ENCODE measurements at places on chromosomes 3 and 15.

- H3K27me3 ChIP-seq: no peaks in the 10 kb centered on the region
- no peaks in the 10 kb centered on the region for H3K4me1 ChIP-seq
- DNase-seq: no peak
- H3K36me3 ChIP-seq: peaks cover 7% of the 10 kb centered on the region
Measured at GRCh38 chr15:50365971-50366370, 11.0 kb upstream of the GABPB1 start.

DNA sequence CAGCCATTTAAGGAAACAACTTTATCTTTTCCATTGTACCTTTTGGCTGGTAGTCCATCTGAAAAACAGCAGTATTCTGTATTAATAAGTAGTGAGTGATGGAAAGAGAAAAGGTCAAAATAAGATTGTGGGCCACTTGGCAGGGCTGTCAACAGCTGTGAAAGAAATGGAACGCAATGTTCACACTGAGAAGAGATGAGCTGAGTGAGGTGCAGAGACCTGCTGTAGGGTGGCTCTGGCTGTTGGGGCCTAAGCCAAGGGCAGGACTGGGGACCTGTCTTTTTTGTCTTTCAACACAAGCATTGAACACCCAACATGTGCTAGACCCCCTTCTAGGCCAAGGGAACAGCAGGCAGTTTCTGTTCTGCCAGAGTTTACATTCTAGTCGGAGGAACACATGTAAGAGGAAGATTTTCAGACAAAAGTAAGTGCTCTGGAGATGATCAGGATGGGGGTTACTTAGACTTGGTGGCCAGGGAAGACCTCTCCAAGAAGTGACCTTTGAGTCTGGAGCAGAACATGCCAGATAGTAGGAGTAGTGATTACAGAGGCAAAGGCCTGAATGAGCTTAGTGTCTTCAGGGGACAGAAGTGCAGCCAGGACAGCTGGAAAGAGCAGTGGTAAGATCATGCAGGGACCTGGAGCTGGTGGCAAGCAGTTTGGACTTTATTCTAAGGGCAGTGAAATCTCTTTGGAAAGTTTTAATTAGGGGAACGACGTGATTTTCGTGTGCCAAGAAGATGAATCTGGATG is 29.6 kb downstream of the TSEN2 start:
- no peak for DNase-seq
- peaks cover 8% of the 10 kb centered on the region for H3K4me1 ChIP-seq
- H3K27ac ChIP-seq: no peak overlapping the region
- no peaks in the 10 kb centered on the region for H3K27me3 ChIP-seq

DNA sequence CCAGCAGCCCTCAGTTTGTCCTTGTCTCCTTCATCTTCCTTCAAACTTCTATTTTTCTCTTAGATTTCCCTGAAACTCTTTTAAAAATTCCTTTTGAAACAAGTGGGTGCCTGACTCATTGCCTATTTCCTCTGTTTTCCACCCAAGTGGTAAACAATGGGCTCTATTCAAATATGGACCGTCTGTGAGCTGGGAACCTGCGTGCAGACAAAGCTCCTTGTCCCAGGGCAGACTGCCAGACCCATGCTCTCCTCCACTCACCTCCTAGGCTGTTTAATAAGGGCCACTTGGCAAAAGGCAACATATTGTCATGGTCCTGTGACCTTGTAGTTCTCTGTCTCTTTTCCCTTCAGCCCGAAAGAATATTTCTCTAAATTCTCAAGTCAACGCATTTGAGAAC is 332.7 kb upstream of the THBS1 start:
- H3K36me3 ChIP-seq: no peaks in the 10 kb centered on the region
- no peak overlapping the region for H3K27ac ChIP-seq
- DNase-seq: no peak
- H3K4me1 ChIP-seq: no peaks in the 10 kb centered on the region
- no peak overlapping the region for H3K4me3 ChIP-seq

GRCh38 chr3:27097182-27097581 is 272.0 kb downstream of the NEK10 start:
- no peaks in the 10 kb centered on the region for H3K4me1 ChIP-seq
- DNase-seq: no peak
- H3K27ac ChIP-seq: no peak overlapping the region
- H3K27me3 ChIP-seq: no peaks in the 10 kb centered on the region
- no peak overlapping the region for H3K4me3 ChIP-seq

DNA sequence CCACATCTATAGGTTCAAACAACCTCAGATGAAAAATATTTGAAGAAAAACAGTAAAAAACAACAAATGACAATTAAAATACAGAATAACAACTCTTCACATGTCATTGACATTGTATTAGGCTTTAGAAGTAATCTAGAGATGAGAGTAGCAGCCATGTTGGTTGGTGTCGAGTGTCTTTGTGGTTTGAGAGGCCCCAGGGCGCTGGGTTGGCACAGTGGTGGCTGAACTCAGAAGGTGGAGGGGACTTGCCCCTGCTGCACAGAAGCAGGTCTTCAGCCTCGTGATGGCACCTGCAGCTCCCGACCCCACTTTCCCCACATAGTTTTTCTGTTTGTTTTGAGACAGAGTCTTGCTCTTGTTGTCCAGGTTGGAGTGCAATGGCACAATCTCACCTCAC is 187.2 kb downstream of the OSBPL10 start:
- DNase-seq: no peak
- H3K4me3 ChIP-seq: no peak overlapping the region
- H3K36me3 ChIP-seq: no peaks in the 10 kb centered on the region
- H3K27ac ChIP-seq: no peak overlapping the region

GRCh38 chr3:114122027-114122709 is 56.7 kb downstream of the DRD3 start:
- H3K27me3 ChIP-seq: no peaks in the 10 kb centered on the region
- DNase-seq: no peak
- no peaks in the 10 kb centered on the region for H3K4me1 ChIP-seq
- H3K36me3 ChIP-seq: no peaks in the 10 kb centered on the region
- no peak overlapping the region for H3K4me3 ChIP-seq
- peak overlapping the region; percentile 33 for H3K27ac ChIP-seq

DNA sequence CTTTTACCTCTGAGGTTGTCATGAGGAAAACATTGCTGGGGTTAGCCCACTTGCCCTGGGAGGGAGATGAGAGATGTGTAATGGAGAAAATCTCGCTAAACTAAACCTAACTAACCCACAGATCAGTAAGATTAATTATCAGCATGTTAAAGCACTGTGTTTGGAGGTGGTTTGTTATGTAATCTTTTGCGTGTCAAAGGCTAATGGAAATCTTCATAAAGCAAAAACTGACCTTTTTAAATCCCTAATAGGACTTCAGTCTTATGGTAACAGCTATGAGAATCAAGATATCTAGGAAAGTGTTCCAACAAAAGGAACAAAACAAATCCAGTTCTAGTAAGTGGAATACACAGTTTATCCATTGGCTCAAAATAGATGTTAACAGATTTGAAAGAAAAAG is 102.7 kb downstream of the PLOD2 start:
- no peak for DNase-seq
- H3K36me3 ChIP-seq: no peaks in the 10 kb centered on the region
- H3K4me1 ChIP-seq: no peaks in the 10 kb centered on the region
- H3K27ac ChIP-seq: no peak overlapping the region
- H3K27me3 ChIP-seq: no peaks in the 10 kb centered on the region
- H3K4me3 ChIP-seq: no peak overlapping the region

DNA sequence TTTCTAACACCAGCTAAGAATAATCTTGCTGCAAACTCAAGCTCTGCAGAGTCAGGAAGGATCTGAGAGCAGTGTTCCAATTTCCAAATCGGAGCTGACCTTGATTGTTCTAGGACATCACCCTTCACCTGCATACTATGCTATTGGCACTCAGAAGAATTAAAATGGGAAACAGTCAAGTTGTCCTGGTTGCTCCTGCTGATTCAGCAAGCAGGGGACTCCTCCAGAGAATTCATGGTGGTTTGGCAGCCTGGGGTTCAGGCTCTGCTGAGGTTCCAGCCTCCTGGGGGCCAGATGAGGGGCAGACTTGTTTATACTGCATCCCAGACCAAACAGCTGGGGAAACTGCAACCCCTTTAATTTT is 213.7 kb upstream of the ADAMTS9 start:
- H3K27ac ChIP-seq: peak overlapping the region; percentile 44
- H3K4me1 ChIP-seq: peaks cover 32% of the 10 kb centered on the region
- H3K27me3 ChIP-seq: no peaks in the 10 kb centered on the region
- H3K36me3 ChIP-seq: no peaks in the 10 kb centered on the region

- DNase-seq: no peak
- H3K36me3 ChIP-seq: no peaks in the 10 kb centered on the region
- no peak overlapping the region for H3K4me3 ChIP-seq
Measured at GRCh38 chr3:119148493-119149180, 2.7 kb downstream of the TEX55 start.

DNA sequence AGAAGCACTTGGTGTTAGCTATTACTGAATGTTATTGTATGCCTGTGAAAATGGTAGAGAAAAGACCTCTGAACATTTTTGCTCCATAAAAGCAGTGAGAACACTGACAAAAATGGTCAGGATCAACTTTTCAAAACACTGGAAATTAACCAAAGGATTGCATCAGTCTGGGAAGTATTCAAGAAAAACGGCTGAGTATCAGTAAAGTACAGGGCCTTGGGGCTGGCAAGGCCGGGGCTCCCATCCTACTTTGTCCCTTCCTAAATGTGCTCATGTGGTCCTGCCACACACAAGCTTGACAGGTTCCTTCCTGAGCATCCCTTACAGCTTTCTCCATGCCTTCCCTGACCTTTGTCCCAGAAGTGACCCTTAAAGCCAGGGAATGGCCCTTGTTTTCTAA is 84.0 kb downstream of the CFAP20DC start:
- H3K4me1 ChIP-seq: no peaks in the 10 kb centered on the region
- H3K27me3 ChIP-seq: no peaks in the 10 kb centered on the region
- no peak overlapping the region for H3K4me3 ChIP-seq
- no peak for DNase-seq
- H3K27ac ChIP-seq: no peak overlapping the region

DNA sequence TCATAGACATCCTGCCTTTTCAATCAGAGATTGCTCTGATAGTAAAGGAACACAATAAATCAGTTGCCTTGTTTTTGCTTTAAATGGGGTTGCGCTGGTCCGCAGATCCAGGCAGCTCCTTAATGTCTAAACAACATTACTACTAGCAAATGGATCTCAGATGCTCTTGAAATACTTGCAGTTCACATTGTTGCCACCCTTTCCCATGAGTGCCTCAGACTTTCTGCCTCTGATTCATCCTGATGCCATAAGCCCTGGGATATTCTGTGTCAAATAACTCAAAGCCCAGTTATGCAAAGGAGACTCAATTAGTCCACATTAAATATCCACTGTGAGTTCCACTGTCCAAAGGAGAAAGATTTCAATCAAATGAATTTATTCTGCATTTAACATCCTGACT is 196.7 kb downstream of the PLCH1 start:
- no peak overlapping the region for H3K4me3 ChIP-seq
- no peak overlapping the region for H3K27ac ChIP-seq
- H3K4me1 ChIP-seq: no peaks in the 10 kb centered on the region
- DNase-seq: no peak
- no peaks in the 10 kb centered on the region for H3K27me3 ChIP-seq
- H3K36me3 ChIP-seq: no peaks in the 10 kb centered on the region

- peaks cover 4% of the 10 kb centered on the region for H3K36me3 ChIP-seq
- H3K27ac ChIP-seq: no peak overlapping the region
- no peak for DNase-seq
- H3K4me3 ChIP-seq: no peak overlapping the region
Measured at GRCh38 chr3:127015282-127016042, 32.5 kb downstream of the PLXNA1 start.

GRCh38 chr15:23857028-23857641 is 170.0 kb upstream of the NDN start:
- no peaks in the 10 kb centered on the region for H3K4me1 ChIP-seq
- no peaks in the 10 kb centered on the region for H3K27me3 ChIP-seq
- H3K36me3 ChIP-seq: no peaks in the 10 kb centered on the region
- H3K4me3 ChIP-seq: no peak overlapping the region
- H3K27ac ChIP-seq: no peak overlapping the region

Data from vagina (tissue), 2 donors.